Activated T-helper 9 cell treated with anti-CD3 and anti-CD28 coated beads, Interleukin-2, amount 50 U/mL, for 16 hours (primary cell): ENCODE measurements at places on chromosomes 16 and 17.

- no peak for DNase-seq
Observed at GRCh38 chr16:72501739-72502593, 330.0 kb upstream of the PMFBP1 start.

DNA sequence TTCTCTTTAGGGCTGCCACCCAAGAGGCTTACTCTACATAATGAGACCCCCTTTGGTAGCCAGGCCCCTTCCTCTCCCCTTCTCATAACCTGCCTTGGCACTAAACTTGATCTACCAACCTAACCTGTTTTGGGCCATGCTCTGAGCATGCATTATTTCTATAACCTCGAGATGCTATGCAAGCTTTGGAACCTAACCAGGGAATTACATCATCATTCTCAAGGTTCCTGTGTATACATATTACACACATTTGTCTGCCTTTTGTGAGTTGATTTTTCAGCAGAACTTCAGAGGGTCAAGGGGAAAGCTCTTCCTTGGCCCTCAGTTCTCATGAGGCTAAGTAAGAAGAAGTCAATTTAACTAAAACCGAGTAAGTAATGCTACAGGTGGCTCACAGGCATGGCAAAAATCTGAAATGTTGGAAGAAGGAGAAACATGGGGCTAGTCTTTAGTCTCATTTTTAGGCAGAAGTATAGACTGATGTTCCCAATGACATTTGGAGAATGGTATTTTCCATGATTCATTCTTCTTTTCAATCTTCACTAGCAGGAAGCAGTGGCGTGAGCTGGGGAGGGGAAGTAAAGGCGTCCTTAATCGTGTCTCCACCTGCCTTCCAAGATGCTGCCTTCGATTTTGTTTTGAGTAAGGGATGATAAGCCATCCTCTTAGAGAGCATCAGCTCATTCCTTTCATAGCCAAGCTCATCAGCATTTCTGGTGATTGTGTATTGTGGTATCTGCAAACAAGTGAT lies 308.4 kb downstream of the ABCC12 start:
- DNase-seq: no peak

- DNase-seq: no peak
Observed at GRCh38 chr16:81296631-81297030, 18.1 kb upstream of the GAN start.

DNA sequence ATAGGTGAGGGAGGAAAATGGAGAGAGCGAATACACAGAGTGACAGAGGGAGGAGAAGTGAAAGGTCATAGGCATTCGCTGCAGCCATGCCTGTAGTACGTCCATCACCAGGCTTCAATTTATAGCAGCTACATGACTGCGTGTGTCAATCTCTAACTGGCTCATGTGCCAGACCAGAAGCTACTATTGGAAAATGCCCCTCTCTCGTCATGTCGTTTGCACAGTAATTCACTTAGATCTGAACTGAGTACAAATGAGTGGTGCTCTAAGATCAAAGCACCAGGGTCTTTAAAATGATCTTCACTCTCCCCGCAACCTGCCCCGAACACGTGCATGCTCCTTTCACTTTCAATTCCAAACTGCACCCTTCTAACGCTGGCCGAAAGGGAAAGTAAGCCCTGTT lies 51.3 kb downstream of the ADCY9 start:
- DNase-seq: peak; percentile 9

DNA sequence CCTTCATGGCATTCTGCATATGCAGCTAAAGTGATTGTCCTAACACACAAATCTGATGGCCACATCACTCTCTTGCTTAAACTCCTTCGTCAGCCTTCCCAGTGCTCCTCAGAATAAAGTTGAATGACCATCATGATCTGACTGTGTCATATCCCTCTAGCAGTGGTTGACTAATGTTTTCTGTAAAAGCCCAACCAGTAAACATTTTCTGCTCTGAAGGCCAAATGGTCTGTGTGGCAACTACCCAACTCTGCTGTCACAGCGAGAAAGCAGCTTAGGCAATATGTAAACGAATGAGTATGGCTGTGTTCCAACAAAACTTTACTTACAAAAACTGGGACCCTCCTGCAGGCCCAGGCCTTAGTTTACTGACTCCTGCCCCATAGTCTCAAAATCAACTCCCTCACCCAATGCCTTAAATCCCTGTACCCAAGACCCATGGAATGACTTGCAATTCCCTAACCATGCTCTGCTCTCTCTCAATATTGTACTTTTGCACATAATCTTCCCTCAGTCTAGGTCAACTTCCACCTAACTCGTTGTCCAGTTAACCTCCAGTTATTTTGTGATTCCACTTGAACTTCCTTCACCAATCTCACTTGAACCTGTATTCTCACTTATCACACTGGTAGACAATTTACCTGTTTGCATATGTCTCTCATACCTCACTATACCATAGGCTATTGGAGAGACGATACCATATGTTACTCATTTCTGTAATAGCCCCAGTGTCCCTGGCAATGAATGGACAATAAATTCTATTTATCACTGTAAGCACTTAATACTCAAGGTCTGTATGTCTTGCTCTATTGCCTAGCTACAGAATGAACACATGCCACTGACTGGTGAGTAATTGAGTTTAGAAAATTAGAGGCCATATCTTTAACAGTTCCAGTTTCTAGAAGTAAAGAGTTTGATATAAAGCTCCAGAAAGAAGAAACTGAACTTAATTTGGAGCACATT lies 29.1 kb downstream of the TMEM100 start:
- no peak for DNase-seq

DNA sequence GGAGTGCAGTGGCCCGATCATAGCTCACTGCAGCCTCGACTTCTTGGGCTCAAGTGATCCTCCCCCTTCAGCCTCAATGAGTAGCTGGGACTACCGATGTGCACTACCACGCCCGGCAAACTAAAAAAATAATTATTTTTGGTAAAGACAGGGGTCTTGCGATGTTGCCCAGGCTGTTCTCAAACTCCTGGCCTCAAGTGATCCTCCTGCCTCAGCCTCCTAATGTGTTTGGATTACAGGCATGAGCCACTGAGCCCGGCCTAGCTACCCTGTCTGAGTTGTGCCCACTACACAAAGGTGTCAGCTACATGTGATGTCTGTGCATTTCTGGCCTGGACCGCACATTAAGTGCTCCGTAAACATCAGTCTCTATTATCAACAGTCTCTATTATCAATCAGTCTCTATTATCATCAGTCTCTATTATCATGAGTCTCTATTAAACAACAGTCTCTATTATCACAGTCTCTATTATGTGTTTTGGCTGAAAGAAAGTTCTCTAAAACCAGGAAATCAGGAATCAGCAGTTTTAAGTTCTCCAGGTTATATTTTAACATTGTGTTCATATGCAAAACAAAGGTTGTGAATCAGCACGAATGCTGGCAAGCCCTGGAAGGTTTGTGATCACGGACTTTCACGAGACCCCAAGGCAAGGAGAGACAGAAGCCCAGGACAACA lies 721 bp upstream of the WWOX start:
- no peak for DNase-seq

- no peak for DNase-seq
Observed at GRCh38 chr17:74139120-74139519, 64.4 kb upstream of the RPL38 start.

DNA sequence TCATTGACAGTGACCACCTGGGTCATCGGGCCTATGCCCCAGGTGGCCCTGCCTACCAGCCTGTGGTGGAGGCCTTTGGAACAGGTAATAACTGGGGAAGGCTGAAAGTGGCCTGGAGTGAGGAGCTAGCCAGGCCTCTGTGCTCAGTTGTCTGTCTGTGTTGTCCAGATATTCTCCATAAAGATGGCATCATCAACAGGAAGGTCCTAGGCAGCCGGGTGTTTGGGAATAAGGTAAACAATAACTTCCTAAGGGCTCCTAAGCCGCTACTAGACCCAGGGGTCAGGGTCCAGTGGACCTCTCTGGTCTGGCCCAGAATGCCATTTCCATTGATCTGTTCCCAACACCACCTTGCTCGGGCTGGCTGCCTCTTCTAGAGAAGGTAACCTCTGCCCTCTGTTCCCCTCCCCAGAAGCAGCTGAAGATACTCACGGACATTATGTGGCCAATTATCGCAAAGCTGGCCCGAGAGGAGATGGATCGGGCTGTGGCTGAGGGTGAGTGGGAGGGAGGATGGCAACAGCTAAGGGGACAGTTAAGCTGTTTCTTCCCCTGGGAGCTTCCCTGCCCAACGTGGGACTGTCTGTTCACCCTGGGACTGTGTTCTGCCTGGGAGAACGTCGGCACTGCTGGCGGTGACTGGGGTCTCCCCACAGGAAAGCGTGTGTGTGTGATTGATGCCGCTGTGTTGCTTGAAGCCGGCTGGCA lies 1.9 kb upstream of the MLX start:
- DNase-seq: no peak

- no peak for DNase-seq
Observed at GRCh38 chr17:2188971-2189630, 114.5 kb downstream of the SMG6 start.

DNA sequence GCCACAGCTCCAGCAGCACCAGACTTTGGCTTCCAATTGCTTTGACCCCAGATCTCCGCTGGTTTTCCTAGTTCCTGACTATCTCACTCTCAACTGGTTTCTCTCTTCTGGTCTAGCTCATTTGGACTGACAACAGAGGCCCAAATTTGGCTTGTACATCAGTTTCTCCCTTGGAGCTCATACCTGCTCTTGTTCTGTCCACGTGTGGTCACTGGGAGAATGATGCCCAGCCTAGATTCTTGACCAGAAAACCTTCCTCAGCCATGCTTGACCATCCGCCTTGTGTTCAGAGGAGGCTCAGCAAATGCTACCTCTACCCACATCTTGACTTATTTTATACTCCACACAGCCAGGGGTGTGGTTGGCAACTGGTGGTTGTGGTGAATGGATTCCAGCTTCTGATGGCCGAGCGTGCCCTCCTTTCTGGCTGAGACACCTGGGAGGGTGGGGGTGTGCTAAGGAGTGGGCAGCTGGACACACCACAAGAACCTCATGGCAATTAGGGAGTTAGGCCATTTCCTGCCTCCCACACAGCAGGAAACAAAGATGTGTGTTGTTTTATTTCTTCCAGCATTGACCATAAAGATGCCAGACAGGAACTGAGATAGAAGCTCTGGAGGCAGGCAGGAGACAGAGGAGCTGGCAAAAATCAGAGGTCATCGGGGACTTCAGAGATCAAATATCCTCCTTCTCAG lies 93.8 kb upstream of the FAM20A start:
- DNase-seq: no peak

GRCh38 chr16:88659160-88659559 lies 3.7 kb downstream of the MVD start:
- no peak for DNase-seq

DNA sequence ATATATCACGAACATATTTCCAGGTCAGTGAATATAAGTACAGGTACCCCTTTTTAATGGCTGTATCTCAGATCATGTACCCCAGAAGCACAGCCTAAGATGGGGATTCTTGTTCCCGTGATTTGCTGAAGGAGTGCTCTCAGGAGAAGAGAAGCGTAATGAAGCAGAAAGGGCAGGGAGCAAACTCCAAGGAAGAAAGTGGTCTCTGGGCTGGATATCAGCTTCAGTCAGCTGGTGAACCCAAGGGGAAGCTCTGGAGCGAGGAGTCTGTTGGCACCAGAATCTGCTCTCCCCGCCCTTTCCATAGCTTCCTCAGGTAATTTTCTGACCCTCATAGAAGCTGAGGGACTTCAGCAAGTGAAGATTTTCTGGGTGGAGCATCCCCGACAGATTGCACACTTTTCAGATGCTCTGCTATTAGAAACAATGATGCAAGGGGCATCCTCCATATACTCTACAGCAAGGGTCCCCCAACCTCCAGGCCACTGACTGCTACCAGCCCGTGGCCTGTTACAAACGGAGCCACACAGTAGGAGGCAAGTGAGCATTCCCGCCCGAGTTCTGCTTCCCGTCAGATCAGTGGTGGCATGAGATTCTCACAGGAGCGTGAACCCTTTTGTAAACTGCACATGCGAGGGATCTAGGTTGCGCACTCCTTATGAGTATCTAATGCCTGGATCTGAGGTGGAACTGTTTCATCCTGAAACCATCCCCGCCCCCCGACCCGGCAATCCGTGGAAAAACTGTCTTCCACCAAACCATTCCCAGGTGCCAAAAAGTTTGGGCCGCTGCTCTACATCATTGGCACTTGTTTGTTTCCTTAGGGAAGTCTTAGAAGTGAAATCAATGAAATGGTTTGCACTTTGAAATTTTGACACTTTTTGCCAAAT lies 4.4 kb downstream of the FAHD1 start:
- no peak for DNase-seq

GRCh38 chr17:81869221-81870130 lies 1.7 kb downstream of the ARHGDIA start:
- no peak for DNase-seq

GRCh38 chr17:73155410-73156165 lies 9.2 kb upstream of the SSTR2 start:
- no peak for DNase-seq

DNA sequence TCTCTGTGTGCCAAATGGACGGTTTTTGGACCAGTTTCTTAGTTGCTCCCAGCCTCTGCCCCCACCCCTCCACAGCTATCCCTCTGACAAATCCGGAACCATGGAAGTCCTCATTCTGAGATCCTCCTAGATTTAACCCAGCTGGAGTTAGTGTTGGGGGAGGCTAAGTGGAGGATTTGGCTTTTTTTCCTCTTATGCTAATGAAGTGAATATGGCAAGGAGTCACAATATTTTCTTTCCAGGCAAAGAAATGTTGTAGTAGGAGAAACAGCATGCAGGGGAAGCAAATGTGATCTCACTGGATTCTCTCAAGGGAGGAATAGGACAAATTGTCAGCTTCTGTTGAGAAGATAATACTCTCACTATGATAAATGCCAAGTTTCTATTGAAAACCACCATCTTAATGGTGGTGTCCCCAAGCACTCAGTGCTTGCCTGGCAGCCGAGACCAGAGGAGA lies 159.5 kb downstream of the MSI2 start:
- DNase-seq: no peak

DNA sequence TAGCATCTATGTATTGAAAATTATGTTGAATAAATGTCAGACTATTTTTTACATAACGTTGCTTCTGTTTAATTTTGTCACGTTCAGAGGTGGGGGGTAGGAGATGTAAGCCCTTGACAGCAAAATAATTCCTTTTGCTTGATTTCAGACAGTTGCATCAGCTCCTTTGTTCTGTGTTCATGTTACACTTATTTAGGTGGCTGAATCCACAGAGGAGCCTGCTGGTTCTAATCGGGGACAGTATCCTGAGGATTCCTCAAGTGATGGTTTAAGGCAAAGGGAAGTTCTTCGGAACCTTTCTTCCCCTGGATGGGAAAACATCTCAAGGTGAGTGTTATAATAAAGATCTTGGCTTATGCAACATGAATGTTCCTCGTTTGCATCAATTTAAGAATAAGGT lies 4.5 kb downstream of the HERPUD1 start:
- DNase-seq: no peak

DNA sequence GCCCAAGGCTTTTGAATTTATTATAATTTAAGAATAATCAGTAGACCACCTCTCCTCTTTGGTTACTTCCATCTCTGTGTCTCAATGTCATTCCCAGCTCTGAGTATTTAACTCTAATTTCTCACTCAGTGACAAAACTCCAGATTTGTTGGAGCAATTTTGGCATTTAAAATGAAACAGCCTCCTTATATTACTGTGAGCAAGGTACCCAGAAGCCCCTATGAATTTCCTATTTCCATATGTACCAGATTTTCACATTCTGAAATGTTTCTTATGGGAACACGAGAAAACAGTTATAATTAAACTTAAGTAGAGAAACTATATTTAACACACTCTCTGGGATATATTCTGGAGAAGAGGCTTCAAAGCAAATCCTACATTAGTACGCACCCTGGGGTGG lies 285.4 kb upstream of the CDH8 start:
- DNase-seq: no peak
